ENCODE measurements at places on chromosomes 1 and 21.

GRCh38 chr1:201816309-201816854, 12.6 kb upstream of the IPO9 start:
- DNase-seq, result no peak

DNA sequence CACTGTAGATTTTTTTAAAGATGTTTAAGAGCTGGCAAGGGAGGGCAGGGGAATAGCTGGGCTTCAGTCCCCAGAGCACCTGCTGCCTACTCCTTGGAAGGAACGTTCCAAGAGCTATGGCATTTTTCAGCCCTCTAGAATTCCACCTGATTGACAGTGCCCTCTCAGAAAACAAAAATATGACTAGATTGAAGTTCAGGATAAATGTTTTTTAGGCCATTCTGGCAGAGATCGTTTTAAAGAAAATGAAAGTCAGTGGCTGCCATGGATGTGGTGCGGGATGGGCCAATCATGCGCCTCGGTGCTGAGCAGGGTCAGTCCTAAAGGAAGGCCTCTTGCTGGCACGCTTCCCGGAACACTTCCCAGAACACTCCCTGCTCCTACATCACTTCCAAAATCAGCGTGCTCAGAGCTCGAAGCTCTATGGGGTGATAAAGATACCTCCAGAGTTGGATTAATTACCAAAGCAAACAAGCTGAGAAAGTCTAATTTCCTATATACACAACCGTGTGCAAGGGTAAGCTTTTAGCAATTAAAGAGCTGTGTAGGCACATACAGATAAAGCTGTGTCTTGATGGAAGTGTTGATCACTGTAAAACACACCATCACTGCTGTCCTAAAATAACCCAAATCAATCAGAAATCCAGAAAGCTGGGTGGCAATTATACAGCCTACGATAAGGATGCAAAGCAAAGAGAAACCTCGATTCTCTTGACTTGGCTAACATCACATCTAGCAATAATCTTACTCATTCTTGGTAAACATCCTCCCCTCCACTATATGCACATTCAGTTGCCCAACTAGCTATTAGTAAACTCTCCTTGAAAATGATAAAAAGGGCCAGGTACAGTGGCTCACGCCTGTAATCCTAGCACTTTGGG, 34.6 kb downstream of the TGFBR3 start:
- no peak for DNase-seq

DNA sequence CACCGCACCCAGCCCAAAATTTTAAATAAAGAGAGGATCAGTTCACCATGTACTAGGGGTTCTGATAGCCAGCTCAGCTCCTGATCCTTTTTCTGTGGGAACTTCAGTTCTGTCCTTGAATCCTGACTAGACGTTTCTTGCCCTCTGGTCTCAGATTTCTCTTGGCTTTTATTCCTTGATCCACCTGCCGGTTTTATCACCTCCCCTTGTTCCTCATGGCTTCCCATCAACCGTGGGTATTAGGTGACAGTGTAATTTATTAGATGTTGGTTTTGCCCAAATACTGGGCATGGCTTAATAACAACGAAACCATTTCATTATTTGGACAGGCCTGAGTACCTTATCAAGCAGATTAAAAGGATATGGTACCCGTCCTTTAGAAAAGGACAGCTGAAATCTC, 22.5 kb downstream of the SLC45A1 start:
- DNase-seq, result no peak

- no peak for DNase-seq
Measured at GRCh38 chr1:229461032-229461668, 27.3 kb upstream of the ACTA1 start.

DNA sequence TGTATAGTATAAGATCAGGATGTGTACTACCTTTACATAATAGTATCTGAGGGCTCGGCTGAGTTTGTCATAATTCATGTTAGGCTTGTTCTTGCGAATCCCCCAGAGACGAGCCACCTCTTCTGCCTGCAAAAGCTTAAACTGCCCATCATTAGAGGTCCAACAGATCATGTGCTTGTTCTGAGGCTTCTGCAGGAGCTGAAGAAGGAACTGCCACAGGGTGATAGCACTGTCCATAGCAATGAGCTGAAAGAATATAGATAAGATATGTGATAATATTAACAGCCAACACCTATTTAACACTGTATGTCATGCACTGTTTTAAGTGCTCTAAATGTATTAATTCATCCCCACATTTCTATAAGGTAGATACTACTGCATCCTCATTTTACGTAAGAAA, 8.2 kb downstream of the ELK4 start:
- no peak for DNase-seq

DNA sequence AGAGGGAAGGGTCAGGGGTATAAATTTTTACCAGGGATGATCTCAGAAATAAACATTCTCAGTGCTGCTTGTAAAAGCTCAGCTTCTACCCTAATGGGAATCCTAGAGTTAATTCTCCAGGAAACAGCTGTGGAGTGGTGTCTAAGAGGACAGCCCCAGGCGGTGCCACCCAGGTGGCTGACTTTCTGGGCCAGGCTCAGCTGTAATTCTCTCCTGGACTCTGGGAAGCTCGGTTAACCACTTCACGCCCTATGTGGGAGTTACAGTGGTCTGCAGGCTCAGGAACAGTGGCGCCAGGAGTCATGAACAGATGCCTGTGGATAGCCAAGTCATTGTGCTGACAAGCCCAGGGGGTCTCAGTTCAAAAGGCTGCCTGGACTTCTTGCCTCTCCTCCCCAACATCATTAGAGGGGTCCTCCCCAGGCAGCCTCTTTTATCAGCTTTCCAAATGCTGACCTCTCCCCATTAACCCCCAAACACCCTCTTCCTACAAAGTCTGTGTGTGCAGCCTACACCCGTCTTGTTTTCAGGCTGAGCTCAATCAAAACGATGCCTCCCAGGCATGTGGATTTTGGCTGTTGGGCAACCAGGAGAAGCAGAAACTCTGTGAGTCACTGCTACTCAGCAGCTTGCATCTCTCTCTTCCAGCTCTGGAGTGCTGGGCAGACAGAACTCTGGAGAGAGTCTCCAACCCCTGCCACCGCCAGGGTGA, 1.2 kb downstream of the HHIPL2 start:
- DNase-seq, result no peak

DNA sequence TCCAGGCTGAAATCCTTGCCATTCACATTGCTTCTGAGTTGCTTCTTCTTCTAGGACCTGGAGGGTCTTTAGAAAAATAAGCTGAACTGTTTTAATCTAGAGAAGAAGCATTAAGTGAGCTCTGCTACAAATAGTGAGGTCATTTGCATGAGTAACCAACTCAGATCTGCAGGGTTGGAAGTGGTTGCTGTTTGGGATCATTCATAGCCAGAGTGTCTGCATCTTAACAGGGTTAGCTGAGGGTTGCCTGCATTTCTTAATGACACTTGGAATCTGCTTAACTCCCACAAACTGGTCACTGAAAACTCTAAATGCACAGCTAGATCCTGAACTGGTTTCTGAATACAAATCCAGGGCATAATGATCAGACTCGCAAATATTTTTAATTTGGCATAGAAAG, 9.9 kb downstream of the CNIH3 start:
- DNase-seq, result no peak

GRCh38 chr1:226980565-226981385, 40.7 kb downstream of the COQ8A start:
- no peak for DNase-seq
